NCI-H460 (cell line): ENCODE measurements at places on chromosomes 4 and X. TPM values are rescaled to one million over a fixed set of nuclear protein-coding genes. Genes with fewer than 3 reads are reported as not detected.

DNA sequence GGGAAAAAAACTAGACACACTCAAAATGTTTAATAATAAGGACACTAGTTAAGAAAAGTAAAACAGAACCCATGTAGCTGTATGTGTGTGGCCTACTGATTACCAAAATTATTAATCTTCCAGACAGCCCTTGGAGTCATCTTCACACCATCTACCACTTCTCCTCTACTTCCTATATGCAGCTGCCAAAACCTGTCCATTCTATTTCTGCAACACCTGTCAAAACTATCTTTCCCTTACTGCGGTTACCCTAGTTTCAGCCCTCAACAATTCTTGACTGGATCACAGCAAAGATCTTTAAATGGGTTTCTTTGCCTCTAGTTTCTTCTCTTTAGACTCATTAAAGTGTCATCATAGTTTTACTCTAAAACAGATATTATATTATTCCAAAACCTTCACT lies 72.6 kb downstream of the GPR82 start:
- DNase-seq = no peak

GRCh38 chr4:46081248-46081647 lies 42.6 kb downstream of the GABRG1 start:
- DNase-seq = no peak

DNA sequence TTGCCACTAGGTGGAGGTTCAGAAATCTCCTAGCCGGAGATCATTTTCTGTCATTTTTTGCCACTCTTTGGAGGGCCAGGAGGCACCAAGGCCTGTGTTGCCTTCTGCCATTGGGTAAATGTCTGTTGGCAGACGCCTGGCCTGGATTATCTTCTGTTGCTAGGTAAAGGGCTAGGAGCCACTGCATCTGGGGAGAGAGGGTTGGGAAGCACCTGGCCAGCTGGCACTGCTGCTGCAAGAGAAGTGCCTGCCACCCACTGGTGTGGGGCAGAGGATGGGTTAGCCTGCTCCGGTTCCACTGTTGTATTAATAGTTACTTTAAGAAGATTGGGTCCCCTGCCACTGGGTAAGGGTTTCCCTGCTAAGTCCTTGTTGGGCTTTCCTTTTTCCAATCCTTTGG lies 58.1 kb downstream of the AWAT2 start:
- DNase-seq = no peak

DNA sequence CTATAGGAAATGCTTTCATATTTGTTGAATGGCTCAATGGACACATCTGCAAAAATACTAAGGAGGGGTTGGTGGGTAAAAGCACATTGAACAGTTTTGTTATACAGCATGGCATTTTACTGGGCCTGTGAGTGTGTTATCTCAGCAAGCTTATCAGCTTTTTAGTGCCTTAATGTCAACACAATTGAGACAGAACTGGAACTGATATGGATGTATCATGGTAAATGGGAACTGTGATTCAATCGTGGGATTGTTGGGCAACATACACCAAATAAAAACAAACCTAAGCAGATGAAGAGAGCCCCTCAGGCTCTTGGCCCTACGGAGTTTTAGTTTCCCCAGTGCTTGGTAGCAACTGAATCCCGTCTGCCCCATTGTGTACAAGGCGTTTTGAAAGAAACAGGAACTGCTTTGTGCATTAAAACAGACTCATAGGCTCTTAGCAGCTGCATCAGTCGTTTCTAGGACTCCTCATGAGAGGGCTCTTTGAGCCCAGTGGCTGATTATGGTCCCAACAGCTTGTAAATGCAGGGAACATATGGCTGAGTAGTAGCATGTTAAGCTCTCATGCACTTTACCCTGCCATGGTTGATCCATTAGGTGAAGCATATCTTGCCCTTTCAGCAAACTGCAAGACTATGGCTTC lies 7.3 kb downstream of the GPR119 start:
- no peak for DNase-seq

GRCh38 chr4:2907706-2908293 lies 55.4 kb downstream of the NOP14 start:
- no peak for DNase-seq

DNA sequence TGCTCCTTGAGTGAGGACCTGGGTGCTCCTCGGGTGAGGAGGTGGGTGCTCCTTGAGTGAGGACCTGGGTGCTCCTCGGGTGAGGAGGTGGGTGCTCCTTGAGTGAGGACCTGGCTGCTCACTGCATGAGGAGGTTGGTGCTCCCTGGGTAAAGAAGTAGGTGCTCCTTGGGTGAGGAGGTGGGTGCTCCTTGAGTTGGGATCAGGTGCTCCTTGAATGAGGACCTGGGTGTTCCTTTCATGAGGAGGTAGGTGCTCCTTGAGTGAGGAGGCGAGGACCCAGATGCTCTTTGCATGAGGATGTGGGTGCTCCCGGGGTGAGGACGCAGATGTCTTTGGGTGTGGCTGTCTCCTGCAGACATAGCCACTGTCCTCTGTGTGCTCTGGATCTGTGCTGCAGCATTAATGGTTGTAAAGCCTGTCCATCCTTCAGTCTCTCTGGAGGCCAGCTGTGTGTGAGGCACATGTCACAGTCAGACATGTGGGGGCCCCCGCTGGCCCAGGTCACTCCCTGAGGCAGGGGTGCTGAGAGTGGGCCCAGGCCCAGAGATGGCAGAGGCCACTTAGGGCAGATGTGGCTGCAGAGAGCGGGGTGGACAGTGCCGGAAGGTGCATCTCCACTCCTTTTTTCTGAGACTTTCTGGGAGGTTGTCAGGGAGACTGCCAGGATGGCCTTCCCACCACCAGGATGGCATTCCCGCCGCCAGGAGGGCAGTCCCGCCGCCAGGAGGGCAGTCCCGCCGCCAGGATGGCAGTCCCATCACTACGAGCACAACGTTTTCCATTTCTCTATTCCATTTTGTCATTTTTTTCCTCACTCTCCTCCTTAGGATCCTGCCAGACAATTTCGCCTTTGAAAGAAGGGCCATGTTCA lies 101.8 kb downstream of the HMX1 start:
- DNase-seq = no peak

DNA sequence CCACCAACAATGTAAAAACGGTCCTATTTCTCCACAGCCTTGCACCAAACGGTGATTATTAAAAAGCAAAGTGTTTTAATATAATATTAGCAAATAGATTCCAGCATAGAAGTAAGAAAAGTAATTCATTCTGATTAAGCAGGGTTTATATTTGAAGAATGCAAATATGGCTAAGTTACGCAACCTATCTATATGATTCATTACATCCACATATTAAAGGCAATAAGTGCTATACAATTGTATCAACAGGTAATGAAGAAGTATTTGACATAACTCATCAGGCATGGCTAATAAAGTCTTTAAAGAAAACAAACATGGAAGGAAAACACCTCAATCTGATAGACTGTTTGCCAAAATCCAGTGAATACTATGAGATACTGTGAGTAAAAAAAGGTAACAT lies 29.0 kb downstream of the KCNE5 start:
- no peak for DNase-seq

KDR gene
- total RNA-seq = 0.10 and 0.35 TPM in 2 replicates

DNA sequence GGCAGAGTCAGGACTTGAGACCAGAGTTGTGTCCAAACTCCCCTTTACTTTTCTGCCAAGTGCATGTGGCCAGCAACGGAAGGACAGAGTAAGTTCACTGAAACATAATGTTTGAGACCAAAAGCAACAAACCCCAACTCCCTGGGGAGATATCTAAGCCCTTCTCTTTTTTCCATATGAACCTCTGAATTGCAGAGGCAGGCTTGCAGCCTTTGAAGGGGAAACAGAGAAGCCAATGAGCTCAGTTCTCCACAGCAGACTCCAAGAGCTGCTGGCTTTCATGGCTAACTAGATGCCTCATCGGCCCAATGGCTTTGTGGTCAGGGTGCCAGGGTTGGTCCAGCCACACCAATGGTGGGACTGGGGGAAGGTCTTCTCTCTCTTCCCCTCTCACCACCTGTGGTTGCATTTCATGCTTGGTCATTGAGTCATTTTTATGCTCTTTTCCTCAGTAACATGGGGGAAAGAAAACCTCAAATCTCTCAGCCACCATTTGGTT lies 34.0 kb downstream of the STARD8 start:
- no peak for DNase-seq

- no peak for DNase-seq
Measured at GRCh38 chr4:689723-690122, 772 bp upstream of the SLC49A3 start.

- DNase-seq = no peak
Measured at GRCh38 chr4:108398316-108398715, 222.1 kb upstream of the RPL34 start.
